ENCODE measurements at places on chromosomes 1 and 21.
A peak's percentile ranks its signal among the peaks of the same experiment; 100 is the strongest.

- no peak for DNase-seq
These were observed 340.2 kb upstream of the ADAMTS5 start for GRCh38 chr21:27306791-27307775.

DNA sequence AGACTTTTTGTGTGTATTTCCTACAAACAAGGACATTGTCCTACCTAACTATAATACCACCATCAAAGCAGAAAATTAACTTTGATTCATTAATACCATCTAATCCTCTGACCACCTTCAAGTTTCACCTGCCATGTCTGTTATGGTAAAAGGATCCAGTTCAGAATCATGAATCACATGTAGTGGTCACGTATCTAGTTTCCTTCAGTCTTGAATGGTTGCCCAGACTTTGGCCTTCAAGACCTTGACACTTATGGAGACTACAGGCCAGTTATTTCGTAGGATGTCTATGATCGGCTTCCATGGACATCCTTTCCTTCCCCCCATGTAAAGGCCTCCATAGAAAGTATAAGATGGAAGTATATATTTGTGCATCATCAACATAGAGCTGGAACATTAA is 10.4 kb upstream of the IFNAR2 start:
- DNase-seq, result no peak

GRCh38 chr1:15148475-15148874 is 5.1 kb upstream of the TMEM51 start:
- DNase-seq, result no peak

DNA sequence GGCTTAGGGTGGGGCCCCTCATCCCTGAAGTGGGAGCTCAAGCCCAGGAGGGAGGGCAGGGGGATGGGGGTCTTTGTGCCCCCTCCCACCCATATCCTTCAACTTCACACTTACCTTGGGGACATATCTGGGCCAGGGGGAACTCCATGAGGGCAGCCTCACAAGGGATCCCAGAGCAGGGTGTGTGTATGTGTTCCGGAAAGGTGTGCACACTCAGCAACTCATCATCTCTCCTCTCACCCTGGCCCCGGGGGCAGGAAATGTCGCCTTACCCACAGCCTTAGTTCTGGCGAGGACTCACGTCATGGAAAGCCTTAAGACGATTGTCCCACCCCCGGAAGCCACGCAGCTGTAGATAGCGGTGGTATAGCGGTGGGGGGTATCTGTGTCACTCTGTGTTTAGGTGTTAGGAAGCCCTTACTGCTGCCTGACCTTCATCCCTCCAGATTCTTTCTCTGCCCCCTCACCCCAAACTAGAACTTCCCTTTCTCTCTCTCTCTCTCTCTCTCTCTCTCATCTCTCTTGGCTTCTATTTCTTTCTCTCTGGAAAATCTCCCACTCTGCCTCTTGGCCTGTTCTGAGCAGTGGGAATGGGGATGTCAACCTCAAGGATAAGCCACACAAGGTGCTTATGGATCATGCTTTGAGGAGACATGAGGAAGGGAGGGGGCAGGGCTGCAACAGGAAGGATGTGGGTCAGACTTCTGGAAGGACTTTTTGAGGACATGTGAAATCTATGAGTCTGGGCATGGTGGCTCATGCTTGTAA is at the start of gene SH2D2A:
Gene SH2D2A, minus strand, starts transcription at position 288 of the 768 bp plus-strand sequence. Its CDS starts 140 bp downstream, at position 148.
- DNase-seq, result peak; percentile 80

GRCh38 chr1:155981266-155982088 is 3.1 kb upstream of the ARHGEF2 start:
- peak; percentile 54 for DNase-seq

- no peak for DNase-seq
These were observed 35.2 kb downstream of the RAP1A start for GRCh38 chr1:111654839-111655238.

DNA sequence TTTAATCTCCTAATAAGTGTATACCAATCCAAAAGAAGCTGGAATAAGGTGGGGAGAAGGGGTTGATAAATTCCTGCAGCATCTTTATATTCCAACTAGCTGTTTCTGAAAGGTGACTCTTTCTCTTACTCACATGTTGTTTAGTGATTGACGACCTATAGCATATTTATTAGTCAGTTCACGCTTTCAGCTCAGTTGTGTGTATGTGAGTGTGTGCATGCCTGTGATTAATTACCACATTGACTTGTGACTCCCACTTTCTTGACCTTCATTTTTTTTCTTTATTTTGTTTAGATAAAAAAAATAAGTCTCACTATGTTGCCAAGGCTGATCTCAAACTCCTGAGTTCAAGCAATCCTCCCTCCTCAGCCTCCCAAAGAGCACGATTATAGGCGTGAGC is 44.4 kb downstream of the ATP2B4 start:
- DNase-seq, result no peak

- DNase-seq, result no peak
These were observed 25.6 kb downstream of the ALPL start for GRCh38 chr1:21534674-21535378.

- DNase-seq, result no peak
These were observed 2.3 kb downstream of the PDXK start for GRCh38 chr21:43721206-43721605.

- DNase-seq, result no peak
These were observed 22.6 kb upstream of the SAMD13 start for GRCh38 chr1:84278905-84279304.

Measured in cardiac septum (tissue), 1 donor.